Pulmonary artery endothelial cell (primary cell): ENCODE measurements at places on chromosomes 2 and 18. TPM values are rescaled to one million over a fixed set of nuclear protein-coding genes. Genes with fewer than 3 reads are reported as not detected.

Gene TMEFF2
- 0.04 TPM in 1 of 2 replicates, not detected in the other for total RNA-seq

Gene ZDBF2
- total RNA-seq, result 9.0 and 12.1 TPM in 2 replicates

Gene STK11IP
- total RNA-seq, result 6.9 and 15.3 TPM in 2 replicates

Gene MOGAT1
- not detected in 2 replicates for total RNA-seq

Gene EVX2
- not detected in 2 replicates for total RNA-seq

Gene AGXT
- total RNA-seq, result not detected in 2 replicates

Gene EGR4
- not detected in 2 replicates for total RNA-seq

Gene EPB41L3
- total RNA-seq, result 92.4 and 122 TPM in 2 replicates

Gene RGPD4
- total RNA-seq, result under 0.01 TPM in 1 of 2 replicates, not detected in the other

Gene SPATS2L
- 22.6 and 36.4 TPM in 2 replicates for total RNA-seq

Gene NEU2
- total RNA-seq, result not detected in 2 replicates

Gene PTGR3
- total RNA-seq, result 13.4 and 16.3 TPM in 2 replicates

Gene CYP27A1
- total RNA-seq, result 10.5 and 10.9 TPM in 2 replicates

Gene GMPPA
- 44.5 and 45.1 TPM in 2 replicates for total RNA-seq

Gene TDRD15
- not detected in 2 replicates for total RNA-seq

Gene C2orf72
- not detected in 2 replicates for total RNA-seq

Gene ORC2
- 19.8 and 24.8 TPM in 2 replicates for total RNA-seq

Gene COLEC12
- total RNA-seq, result 13.5 and 24.3 TPM in 2 replicates

Gene ZSWIM2
- not detected in 2 replicates for total RNA-seq

Gene SERPINB3
- not detected in 2 replicates for total RNA-seq

Gene OR6B2
- not detected in 2 replicates for total RNA-seq

Gene ALK
- total RNA-seq, result not detected in 2 replicates

Gene RPRD1A
- total RNA-seq, result 57.9 and 76.2 TPM in 2 replicates

Gene ZNF396
- 0.53 and 0.60 TPM in 2 replicates for total RNA-seq

Gene ARHGAP25
- 1.5 and 1.7 TPM in 2 replicates for total RNA-seq

Gene SETBP1
- total RNA-seq, result 3.7 and 4.0 TPM in 2 replicates

Gene SUPT7L
- 9.6 and 14.9 TPM in 2 replicates for total RNA-seq

Gene CNDP1
- total RNA-seq, result not detected in 2 replicates

Gene NETO1
- not detected in 2 replicates for total RNA-seq

Gene RIT2
- not detected in 2 replicates for total RNA-seq
